A673 (cell line): ENCODE measurements at places on chromosomes 3 and 15. TPM values are rescaled to one million over a fixed set of nuclear protein-coding genes. Genes with fewer than 3 reads are reported as not detected.

Gene AHSG
- 3.2 and 4.9 TPM in 2 replicates for total RNA-seq

Gene SLC51B
- total RNA-seq, result not detected in 2 replicates

Gene AGBL1
- not detected in 2 replicates for total RNA-seq

Gene CLDN1
- 173 and 184 TPM in 2 replicates for total RNA-seq

Gene GNB5
- 22.8 and 23.3 TPM in 2 replicates for total RNA-seq

Gene MEIS2
- 9.3 and 11.7 TPM in 2 replicates for total RNA-seq

Gene CRABP1
- total RNA-seq, result 57.1 and 61.2 TPM in 2 replicates

DNA sequence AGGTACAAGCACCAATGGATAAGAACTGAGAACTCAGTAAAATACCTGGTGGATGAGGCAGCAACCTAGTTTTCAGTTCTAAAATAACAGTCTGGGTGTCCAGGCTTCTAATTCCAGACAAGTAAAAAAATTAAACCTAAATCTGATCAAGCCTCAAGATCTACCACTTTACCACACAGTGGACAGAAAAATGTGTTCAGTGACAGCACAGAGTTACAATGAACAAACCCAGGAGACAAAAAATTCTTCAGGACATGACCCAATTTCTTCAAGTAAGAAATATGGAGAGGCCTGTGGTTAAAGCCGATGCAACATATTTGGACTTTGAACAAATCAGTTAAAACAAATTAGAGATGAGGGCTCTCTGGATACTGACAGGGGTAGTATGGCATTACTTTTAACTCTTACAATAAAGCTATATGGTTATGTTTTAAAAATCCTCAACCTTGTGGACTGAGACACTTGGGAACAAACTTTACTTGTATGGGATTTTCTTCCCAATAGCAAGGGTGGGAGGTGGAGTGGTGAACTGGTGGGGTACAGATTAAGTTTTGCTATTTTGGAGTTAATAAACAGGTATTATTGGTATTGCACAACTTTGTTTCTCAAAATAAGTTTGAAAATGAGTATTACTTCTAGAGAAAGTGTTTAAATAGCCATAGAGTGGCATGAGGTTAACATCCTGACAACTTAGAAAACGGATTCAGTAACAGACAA lies 14.2 kb downstream of the CCNL1 start:
- H3K36me3 ChIP-seq, result peaks cover 69% of the 10 kb centered on the region
- H3K27ac ChIP-seq, result no peak overlapping the region
- no peaks in the 10 kb centered on the region for H3K27me3 ChIP-seq
- no peak for DNase-seq

DNA sequence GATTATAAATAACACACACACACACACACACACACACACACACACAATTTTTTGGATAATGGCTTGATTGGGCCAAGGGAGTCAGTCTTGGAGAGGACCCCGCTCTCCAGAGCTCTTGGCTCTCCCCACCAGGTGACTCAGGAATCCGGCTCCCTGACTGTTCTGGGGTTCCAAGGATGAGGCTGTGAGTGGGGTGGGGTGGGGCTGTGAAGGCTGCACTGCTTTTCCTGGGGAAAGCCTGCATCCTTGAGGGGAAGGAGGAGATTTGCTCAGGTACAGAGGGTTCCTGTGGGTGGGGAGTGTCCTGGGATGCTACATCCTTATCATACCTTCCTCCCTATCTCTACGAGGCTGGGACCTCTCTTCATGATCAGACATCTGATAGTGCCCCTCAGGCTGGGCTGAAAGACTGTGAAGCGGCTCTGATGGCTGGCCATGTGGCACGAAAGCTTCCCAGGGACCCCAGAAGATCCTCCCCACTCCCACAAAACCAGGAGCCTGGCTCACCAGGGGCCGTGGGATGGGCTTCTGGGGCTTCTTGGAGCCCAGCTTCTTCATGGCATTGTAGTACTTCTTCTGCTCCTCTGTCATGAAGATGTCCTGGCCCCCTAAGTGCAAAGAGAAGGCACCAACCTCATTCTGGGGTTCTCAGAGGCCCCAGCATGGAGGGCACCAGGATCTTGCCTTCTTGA lies 59.2 kb downstream of the EXOG start:
- no peaks in the 10 kb centered on the region for H3K4me1 ChIP-seq
- no peaks in the 10 kb centered on the region for H3K27me3 ChIP-seq
- no peak overlapping the region for H3K27ac ChIP-seq
- DNase-seq, result no peak
- no peak overlapping the region for H3K4me3 ChIP-seq
- H3K36me3 ChIP-seq, result no peaks in the 10 kb centered on the region

DNA sequence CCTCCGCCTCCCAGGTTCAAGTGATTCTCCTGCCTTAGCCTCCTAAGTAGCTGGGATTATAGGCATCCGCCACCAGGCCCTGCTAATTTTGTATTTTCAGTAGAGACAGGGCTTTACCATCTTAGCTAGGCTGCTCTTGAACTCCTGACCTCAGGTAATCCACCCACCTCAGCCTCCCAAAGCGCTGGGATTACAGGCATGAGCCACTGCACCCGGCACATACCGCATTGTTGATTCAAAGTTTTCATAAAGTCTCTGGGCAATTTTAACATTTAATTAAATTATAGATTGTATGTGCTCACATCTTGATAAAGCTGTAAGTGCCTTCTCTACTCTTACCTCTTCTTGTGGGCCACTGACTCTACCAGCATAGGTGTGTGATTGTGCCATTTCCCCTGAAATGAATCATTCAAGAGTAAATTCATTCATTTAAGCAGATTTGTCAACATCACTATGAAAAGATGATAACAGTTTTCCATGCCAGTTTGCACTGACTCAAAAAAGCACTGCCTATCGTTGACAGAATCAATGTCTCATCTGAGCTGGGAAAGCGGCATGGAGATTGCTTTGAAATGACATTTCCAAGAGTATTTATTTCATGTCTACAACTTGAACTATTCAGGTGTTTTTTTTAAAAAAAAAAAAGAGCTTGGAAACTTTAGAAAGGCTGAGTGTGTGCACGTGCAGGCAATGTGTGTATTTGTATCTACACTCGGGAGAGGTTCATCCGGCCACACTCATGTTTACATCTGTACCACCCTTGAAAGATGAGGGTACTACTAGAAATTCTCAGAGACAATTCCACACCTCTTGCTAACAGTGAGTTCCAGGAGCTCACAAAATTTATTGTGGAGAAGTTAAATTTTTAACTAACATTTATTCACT lies 3.5 kb downstream of the BCL2A1 start:
- H3K27me3 ChIP-seq, result no peaks in the 10 kb centered on the region
- no peak overlapping the region for H3K27ac ChIP-seq
- H3K4me1 ChIP-seq, result no peaks in the 10 kb centered on the region
- no peak for DNase-seq
- H3K4me3 ChIP-seq, result no peak overlapping the region

DNA sequence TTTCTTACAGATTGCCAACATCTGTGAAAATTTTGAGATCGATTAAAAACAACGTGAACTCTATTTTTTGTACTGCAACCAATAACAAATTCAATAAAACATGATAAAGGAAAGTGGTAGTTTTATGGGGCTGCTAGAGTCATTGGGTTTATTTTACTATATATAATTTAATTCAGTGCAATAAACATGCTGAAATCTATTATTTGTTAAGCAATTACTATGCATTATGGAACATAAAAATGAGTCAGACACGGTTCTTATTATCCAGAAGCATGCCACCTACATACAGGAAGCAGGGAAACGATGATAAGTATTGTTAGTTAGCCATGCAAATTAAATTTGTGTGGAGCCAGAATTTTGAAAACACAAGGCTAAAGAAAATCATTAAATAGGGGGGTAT lies 27.2 kb downstream of the NPHP3 start:
- no peak overlapping the region for H3K27ac ChIP-seq
- peaks cover 8% of the 10 kb centered on the region for H3K36me3 ChIP-seq
- peaks cover 15% of the 10 kb centered on the region for H3K4me1 ChIP-seq
- peak; percentile 25 for DNase-seq

GRCh38 chr15:57114070-57114469 lies 195.6 kb downstream of the TCF12 start:
- peaks cover 34% of the 10 kb centered on the region for H3K4me1 ChIP-seq
- H3K36me3 ChIP-seq, result no peaks in the 10 kb centered on the region
- no peak overlapping the region for H3K27ac ChIP-seq
- H3K27me3 ChIP-seq, result no peaks in the 10 kb centered on the region
- H3K4me3 ChIP-seq, result no peak overlapping the region

DNA sequence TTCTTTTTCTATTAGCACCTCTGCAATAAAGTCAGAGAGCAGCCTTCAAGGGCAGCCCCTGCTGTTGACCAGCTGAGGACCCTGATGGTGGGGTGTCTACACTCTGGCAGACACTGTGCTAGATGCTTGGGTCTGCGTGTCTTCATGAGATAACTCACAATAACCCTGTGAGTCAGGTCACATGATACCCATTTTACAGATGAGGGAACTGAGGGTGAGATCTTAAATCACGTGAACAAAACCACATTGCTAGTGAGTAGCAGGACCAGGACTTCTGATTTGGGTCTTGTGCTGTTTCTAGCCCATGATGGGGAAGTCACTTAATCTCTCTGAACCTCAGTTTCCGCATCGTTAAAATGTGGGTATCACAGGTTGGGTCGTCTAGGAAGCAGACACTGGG lies 118.5 kb upstream of the LIPC start:
- H3K4me1 ChIP-seq, result peaks cover 17% of the 10 kb centered on the region
- no peak overlapping the region for H3K4me3 ChIP-seq
- no peaks in the 10 kb centered on the region for H3K27me3 ChIP-seq
- no peaks in the 10 kb centered on the region for H3K36me3 ChIP-seq

DNA sequence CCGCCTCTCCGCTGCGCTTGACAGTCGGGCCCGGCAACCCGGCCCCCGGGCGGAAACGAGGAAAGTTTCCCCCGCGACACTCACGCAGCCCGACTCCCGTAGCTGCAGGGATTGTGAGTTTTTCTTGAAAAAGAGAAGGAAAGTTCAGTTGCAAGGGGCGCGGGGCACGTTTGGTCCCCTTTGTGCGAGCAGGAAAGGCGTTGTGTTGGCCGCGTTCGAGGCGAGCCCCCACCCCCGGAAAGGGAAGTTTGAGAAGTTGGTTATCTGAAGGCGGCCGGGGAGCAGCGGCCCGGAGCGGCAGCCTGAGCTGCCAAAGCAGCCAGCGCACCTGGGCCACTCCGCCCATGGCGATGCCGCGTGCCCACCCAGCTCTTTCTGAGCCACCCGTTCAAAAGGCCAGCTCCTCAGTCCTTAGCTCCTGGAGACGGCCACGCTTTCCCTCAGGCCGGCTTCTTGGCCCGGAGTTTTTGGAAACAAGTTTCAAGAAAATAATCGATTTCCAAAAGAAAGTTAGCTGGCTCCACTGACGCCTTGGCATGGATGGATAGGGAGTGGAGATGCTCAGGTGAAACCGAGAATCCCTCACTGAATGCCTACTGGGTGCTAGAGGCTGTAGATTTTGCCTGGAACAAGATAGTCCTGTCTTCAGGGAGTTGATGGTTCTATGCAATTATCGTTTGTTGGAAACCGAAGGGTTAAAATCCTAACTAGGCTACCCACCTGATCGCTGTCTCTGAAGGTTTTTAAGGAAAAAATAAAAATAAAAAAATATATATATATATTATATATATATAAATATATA lies 832 bp downstream of the TGFBR2 start:
- peak overlapping the region; percentile 89 for H3K4me3 ChIP-seq
- DNase-seq, result peak; percentile 61
- H3K36me3 ChIP-seq, result no peaks in the 10 kb centered on the region
- peaks cover 39% of the 10 kb centered on the region for H3K4me1 ChIP-seq
- H3K27me3 ChIP-seq, result no peaks in the 10 kb centered on the region

DNA sequence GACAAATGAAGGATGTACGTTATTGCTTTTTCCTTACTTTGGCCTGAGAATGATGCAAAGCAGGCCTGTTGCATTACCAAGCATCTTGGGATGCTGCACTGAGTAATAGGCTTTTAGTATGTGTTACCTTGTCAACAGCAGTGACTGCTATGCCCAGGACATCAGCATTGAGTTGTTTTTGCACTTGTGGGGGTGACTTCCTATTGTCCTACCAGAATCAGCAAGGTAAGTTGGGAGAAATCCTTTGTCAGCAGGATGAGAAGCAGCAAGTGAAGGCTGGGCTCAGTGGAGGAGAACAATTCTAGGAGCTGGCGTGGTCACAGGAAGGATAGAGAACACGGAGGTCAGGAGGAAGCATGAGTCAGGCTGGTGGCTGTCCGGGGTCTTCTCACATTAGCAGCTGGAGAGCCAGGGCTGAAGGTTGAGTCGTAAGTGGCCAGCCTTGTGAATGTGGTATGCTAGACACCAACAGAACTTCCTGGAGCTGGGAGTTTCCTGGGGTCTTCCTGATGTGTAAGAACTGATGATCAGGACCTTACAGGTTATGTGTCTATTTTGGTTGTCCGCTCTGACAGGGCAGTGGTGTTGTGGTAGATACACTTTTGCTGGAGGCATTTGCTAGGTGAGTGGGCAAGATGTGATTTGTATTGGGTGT lies 142.7 kb downstream of the FNDC3B start:
- no peaks in the 10 kb centered on the region for H3K36me3 ChIP-seq
- peaks cover 15% of the 10 kb centered on the region for H3K4me1 ChIP-seq
- H3K4me3 ChIP-seq, result no peak overlapping the region
- H3K27me3 ChIP-seq, result no peaks in the 10 kb centered on the region
- no peak for DNase-seq

DNA sequence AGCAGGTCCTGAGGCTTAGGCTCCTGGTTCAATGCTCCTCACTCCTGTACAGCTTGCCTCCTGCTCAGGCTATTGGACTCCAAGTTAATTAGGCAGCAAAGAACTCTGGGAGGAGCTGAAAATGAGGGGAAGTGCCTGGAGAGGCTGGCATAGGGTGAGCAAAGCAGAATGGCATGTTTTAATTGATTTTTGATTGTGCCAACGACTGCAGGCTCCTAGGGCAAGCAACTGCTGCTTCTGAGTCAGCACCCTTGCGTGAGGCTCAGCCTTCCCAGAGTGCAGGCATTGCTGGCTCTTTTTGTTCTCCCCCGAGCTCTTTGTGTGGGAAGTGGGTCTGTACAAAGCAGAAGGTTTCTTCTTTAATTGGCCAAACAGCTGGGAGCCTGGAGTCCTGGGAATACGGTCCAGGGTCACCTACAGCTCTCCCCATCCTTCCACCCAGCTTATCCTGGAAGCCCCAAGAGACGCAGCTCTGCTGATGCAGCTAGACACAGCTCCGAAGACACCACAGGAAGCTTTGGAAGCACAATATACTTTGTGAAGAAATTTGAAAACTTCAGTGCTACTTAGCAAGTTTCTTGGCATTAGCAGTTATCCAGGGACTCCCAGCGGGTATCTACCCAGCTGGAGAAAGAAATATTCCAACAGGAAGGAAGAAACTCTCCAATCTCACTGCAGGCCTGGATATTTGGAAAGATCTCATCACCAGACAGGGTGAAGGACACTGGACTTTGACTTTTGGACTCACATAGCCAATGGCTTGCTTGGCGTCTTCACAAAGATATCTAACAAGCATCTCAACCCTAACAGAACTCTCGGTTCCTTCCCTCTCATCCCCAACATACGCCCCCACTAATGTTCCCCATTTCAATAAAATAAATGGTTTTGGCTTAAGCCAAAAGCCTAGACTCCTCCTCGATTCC lies 76.8 kb downstream of the BDH1 start:
- no peaks in the 10 kb centered on the region for H3K36me3 ChIP-seq
- peak; percentile 88 for DNase-seq
- no peaks in the 10 kb centered on the region for H3K27me3 ChIP-seq
- peak overlapping the region; percentile 48 for H3K27ac ChIP-seq
- peaks cover 18% of the 10 kb centered on the region for H3K4me1 ChIP-seq
- H3K4me3 ChIP-seq, result no peak overlapping the region
